ENCODE measurements at places on chromosomes 2 and 18.
A peak's percentile ranks its signal among the peaks of the same experiment; 100 is the strongest.

- no peak for ATAC-seq
These were observed 614.1 kb upstream of the VRK2 start for GRCh38 chr2:57432528-57432927.

- no peak for ATAC-seq
These were observed 102.4 kb downstream of the GALNT3 start for GRCh38 chr2:165691615-165692014.

- ATAC-seq: no peak
These were observed 35.5 kb downstream of the TGFBRAP1 start for GRCh38 chr2:105294046-105294445.

DNA sequence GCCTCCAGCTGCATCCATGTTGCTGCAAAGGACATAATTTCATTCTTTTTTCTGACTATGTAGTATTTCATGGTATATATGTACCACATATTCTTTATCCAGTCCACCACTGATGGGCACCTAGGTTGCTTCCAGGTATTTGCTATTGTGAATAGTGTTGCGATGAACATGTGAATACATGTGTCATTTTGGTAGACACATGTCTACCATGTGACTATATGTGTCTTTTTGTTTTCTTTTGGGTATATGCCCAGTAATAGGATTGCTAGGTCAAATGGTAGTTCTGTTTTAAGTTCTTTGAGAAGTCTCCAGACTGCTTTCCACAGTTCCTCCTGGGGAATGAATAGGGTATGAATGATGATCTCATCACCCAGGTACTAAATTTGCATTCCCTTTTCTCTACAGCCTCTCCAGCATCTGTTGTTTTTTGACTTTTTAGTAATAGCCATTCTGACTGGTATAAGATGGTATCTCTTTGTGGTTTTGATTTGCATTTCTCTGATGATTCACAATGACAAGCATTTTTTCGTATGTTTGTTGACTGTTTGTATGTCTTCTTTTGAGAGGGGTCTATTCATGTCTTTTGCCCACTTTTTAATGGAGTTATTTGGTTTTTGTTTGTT lies 35.6 kb upstream of the FEZ2 start:
- ATAC-seq: no peak

- no peak for ATAC-seq
These were observed 75.9 kb downstream of the HRH4 start for GRCh38 chr18:24536326-24536725.

DNA sequence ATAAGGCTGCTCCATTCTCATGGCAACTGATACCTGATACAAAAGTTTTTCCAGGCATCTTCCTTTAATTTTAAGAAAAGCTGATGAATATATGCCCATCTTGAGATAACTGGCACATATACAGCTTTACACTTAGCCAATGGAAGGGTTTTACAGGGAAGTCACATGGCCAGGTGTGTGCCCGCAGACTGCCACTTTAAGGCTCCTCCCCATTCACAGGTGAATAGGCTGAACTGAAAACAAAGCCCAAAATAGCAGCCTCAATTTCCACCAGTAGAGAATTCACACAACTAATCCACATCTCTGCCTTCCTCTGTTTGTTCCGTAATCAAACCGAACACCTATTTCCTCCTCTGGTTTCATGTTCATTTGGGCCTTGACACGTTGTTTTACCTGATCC lies 9.8 kb upstream of the ME2 start:
- no peak for ATAC-seq

DNA sequence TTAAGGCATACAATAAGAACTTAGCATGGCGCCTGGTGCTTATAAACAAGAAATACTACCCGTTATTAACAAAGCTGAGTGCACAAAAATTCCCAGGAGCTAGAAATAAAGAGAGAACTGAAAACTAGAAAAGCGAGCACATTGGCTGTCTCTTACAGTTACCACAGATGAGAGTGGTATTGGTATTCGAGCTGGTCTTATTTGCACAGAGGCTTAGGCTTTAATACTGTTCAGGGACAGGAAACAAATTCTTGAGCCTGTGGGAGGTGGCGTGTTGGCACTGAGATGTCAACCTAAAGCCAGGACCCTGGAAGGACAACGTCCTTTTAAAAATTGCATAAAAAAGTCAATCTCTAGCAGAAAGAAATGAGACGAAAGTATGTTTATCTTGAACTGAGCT lies 67.3 kb upstream of the IGFBP2 start:
- no peak for ATAC-seq

DNA sequence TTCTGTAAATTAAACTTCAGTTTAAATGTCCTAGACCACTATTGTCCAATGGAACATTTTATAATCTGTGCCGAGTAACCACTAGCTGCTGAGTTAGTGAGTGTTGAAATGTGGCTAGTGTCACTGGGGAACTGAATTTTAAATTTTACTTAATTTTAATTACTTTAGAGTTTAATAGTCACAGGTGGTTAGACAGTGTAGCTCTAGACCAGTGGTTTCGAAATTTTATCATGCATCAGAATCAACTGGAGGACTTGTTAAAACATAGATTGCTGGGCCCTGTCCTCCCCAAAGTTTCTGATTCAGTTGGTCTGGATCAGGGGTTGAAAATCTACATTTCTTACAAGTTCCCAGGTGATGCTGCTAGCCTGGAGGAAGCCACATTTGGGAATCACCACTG lies 110.4 kb downstream of the FMNL2 start:
- ATAC-seq: no peak

- ATAC-seq: no peak
These were observed 255.1 kb upstream of the MYT1L start for GRCh38 chr2:2586068-2586776.

DNA sequence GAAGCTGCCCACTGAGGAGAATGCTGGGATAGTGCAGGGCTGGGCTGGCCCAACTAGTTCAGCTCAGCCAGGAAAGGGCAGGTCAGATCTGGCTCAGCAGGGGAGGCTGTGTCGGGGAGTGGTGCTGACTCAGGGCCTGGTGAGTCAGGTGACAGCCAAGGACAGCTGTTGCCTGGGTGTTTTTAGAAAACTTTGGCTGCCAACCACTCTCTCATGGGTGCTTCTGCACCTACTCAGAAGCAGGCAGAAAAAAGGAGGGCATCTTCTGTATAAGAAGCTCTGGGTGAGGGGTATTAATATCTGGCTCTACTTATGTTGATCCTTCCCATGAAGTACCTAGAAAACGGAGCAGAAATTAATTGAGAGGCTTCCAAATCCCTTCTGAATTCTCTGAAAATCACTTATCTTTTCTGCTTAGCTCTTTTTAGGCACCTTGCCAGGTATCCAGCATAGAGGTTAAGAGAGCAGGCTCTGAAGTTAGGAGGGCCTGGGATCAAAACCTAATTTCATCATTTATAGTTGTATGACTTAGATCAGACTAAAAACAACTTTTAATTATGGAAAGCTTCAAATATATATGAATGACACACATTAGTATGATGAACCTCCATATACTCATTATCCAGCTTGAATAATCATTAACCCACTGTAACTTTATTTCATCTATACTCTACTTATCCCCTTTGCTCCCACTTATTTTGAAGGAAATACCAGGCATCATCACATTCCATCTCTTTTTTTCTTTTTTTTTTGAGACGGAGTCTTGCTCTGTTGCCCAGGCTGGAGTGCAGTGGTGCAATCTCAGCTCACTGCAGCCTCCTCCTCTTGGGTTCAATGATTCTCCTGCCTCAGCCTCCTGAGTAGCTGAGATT lies 15.5 kb upstream of the RAB10 start:
- peak; percentile 92 for ATAC-seq

DNA sequence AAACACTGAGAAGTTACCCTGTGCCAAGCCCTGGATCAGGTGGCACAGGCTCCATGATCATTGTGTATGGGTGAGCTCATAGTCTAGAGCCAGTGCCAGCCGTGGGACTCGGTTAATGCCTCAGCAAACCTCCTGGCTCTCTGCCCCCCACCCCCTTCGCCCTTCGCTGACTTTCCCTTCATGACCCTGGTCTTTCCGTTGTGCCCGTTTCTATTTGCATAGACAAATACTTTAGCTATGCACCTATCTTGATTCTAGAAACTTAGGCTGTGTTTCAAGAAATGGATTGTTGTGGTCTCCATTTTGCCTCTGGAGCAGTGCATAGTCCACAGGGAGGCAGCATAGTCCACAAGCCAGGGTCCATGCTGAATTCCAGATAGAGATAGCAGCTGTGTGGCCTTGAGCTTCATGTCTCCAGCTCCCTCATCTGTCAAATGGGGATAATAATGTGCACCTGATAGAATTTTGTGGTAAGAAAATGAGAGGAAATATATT lies 44.8 kb upstream of the KDM3A start:
- no peak for ATAC-seq

- ATAC-seq: no peak
These were observed 335.8 kb downstream of the GULP1 start for GRCh38 chr2:188627471-188627870.

DNA sequence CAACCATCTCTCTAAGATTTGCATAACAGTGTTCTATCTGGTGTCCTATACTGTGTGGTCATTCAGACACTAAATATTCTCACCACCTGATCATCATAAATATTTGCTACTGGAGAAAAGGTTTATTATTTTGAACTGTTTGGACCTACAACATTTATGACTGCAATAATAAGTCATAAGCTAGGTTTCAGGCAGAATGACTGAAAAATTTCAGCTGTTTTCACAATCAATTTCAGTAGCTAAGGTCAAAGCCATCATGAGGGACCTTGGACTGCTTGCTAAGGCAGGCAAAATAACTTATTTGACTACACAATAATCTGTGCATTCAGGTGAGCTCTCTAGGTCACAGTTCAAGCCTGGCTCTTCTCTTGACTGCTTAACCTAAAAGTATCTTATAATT lies 425.5 kb upstream of the CDH2 start:
- no peak for ATAC-seq

DNA sequence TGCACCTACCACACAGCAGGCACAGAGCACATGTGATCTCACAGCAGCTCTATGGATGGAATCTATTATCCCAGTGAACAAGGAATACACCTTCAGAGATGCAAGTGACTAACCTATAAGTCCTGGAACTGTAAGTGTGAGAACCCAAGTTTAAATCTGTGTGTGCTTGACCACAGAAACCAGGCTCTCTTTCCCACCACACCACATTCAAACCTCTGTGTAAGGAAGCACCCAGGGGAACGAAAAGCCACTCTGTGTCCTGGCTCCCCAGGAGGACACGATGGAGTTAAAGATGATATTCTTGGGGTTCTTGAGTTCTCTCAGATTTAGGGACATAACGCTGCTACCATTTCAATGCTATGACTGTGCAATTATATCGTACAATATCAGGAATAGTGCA lies 38.9 kb downstream of the TTR start:
- no peak for ATAC-seq

GRCh38 chr18:38038242-38038641 lies 472.6 kb upstream of the CELF4 start:
- no peak for ATAC-seq

DNA sequence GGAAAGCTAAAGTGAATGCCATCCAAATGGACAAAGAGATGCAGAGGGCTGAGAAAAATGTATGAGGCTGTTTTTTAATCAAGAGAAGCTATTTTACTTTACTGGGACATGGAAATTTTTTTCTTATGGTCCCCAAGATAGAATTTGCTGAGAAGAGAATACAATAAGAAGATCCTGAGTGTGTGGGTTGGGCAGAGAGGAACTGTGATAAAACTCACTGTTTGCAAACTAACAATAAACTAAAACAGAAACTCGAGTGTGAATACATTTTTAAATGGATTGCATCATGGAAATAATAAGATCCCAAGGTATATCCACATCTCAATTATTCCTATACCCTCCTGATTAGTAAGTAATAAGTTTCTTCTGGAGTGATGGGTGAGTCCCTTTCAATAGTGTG lies 4.4 kb downstream of the NEB start:
- no peak for ATAC-seq

- no peak for ATAC-seq
These were observed 454.4 kb upstream of the MEIS1 start for GRCh38 chr2:65980531-65980930.

DNA sequence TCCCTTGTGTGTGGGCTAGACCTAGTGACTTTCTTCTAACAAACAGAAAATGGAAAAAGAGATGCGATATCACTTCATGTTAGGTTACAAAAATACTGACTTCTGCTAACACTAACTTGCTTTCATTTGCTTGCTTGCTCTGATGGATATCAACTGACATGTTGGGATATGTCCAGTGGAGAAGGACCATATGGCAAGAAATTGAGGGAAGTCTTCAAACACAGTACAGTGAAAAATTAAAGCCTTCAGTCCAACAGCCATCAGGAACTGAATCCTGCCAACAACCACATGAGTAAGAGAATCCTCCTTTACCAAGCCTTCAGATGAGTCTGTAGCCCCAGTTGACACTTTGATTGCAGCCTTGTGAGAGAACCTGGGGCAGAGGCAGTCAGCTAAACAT lies 143.9 kb downstream of the MAIP1 start:
- no peak for ATAC-seq

All from activated CD4-positive, CD25-positive, alpha-beta regulatory T cell treated with anti-CD3 and anti-CD28 coated beads, Interleukin-2, amount 50 U/mL, for 24 hours (primary cell).